Pancreas (tissue), 10 donors: ENCODE measurements at places on chromosomes 7 and 10. TPM values are rescaled to one million over a fixed set of nuclear protein-coding genes. Genes with fewer than 3 reads are reported as not detected.

The XRCC2 gene
- 0.19 TPM for polyA plus RNA-seq

The CTAGE8 gene
- polyA plus RNA-seq: 1.8 TPM

The ADAM12 gene
- 0.05 TPM for polyA plus RNA-seq

The PTPRE gene
- polyA plus RNA-seq: 1.7 TPM

The ALOX5 gene
- polyA plus RNA-seq: 26.0 TPM

The LRRC17 gene
- 1.6 TPM for polyA plus RNA-seq

The AKR1C3 gene
- polyA plus RNA-seq: 17.1 TPM

The IFIT1B gene
- polyA plus RNA-seq: not detected

The PODXL gene
- polyA plus RNA-seq: 23.0 TPM

The MMP21 gene
- 0.35 TPM for polyA plus RNA-seq

The MRLN gene
- polyA plus RNA-seq: 30.5 TPM

The TSPAN15 gene
- 28.6 TPM for polyA plus RNA-seq

The SPDYE16 gene
- polyA plus RNA-seq: 0.19 TPM

The ZNF467 gene
- polyA plus RNA-seq: 18.6 TPM

The DGKB gene
- polyA plus RNA-seq: 0.23 TPM

The SP4 gene
- 2.8 TPM for polyA plus RNA-seq

The C10orf71 gene
- 0.07 TPM for polyA plus RNA-seq

The CALY gene
- 17.8 TPM for polyA plus RNA-seq

The OR2A12 gene
- polyA plus RNA-seq: not detected

The GPR26 gene
- polyA plus RNA-seq: not detected

The TMEM196 gene
- 1.3 TPM for polyA plus RNA-seq

The SH2B2 gene
- 2.1 TPM for polyA plus RNA-seq

The SPDYE18 gene
- polyA plus RNA-seq: 0.70 TPM

The TMEM178B gene
- polyA plus RNA-seq: 0.42 TPM

The NEBL gene
- polyA plus RNA-seq: 4.1 TPM

The RALA gene
- 7.9 TPM for polyA plus RNA-seq

The DRGX gene
- polyA plus RNA-seq: not detected

The BCCIP gene
- polyA plus RNA-seq: 40.8 TPM

The ADAM22 gene
- polyA plus RNA-seq: 0.30 TPM

The GIMAP4 gene
- polyA plus RNA-seq: 6.7 TPM

The EGFR gene
- 6.5 TPM for polyA plus RNA-seq

The SMC3 gene
- 22.2 TPM for polyA plus RNA-seq

The IQCE gene
- 8.8 TPM for polyA plus RNA-seq

The CPVL gene
- 2.4 TPM for polyA plus RNA-seq

The CABCOCO1 gene
- 2.7 TPM for polyA plus RNA-seq

The CPED1 gene
- polyA plus RNA-seq: 0.61 TPM

The ENKUR gene
- polyA plus RNA-seq: not detected

The PRR15 gene
- 1.8 TPM for polyA plus RNA-seq

The ZMIZ1 gene
- 20.8 TPM for polyA plus RNA-seq

The IRF5 gene
- 8.1 TPM for polyA plus RNA-seq

The ANTXRL gene
- polyA plus RNA-seq: not detected

The HGF gene
- polyA plus RNA-seq: 0.68 TPM

The CTAGE6 gene
- 0.34 TPM for polyA plus RNA-seq

The UBTD1 gene
- 6.8 TPM for polyA plus RNA-seq

The MYL10 gene
- polyA plus RNA-seq: not detected
